Activated CD4-positive, alpha-beta T cell treated with anti-CD3 and anti-CD28 coated beads, Interleukin-2, amount 10 ng/mL, durations not matched to agents 7 days and 5 days (primary cell): ENCODE measurements at places on chromosomes 7 and 10. TPM values are rescaled to one million over a fixed set of nuclear protein-coding genes. Genes with fewer than 3 reads are reported as not detected.

- H3K27ac ChIP-seq = no peak overlapping the region
- no peaks in the 10 kb centered on the region for H3K27me3 ChIP-seq
- peak; percentile 70 for DNase-seq
- no peak overlapping the region for H3K4me3 ChIP-seq
Observed at GRCh38 chr7:111735661-111736551, 173.6 kb upstream of the IMMP2L start.

- H3K27ac ChIP-seq = no peak overlapping the region
- no peaks in the 10 kb centered on the region for H3K36me3 ChIP-seq
- H3K4me3 ChIP-seq = no peak overlapping the region
- peaks cover 41% of the 10 kb centered on the region for H3K27me3 ChIP-seq
- H3K4me1 ChIP-seq = no peaks in the 10 kb centered on the region
Observed at GRCh38 chr10:27664461-27664860, 81.2 kb downstream of the MKX start.

- peaks cover 10% of the 10 kb centered on the region for H3K36me3 ChIP-seq
- H3K27ac ChIP-seq = no peak overlapping the region
- no peak for DNase-seq
- no peak overlapping the region for H3K4me3 ChIP-seq
- no peaks in the 10 kb centered on the region for H3K27me3 ChIP-seq
Observed at GRCh38 chr7:92460510-92460909, 13.2 kb downstream of the GATAD1 start.

DNA sequence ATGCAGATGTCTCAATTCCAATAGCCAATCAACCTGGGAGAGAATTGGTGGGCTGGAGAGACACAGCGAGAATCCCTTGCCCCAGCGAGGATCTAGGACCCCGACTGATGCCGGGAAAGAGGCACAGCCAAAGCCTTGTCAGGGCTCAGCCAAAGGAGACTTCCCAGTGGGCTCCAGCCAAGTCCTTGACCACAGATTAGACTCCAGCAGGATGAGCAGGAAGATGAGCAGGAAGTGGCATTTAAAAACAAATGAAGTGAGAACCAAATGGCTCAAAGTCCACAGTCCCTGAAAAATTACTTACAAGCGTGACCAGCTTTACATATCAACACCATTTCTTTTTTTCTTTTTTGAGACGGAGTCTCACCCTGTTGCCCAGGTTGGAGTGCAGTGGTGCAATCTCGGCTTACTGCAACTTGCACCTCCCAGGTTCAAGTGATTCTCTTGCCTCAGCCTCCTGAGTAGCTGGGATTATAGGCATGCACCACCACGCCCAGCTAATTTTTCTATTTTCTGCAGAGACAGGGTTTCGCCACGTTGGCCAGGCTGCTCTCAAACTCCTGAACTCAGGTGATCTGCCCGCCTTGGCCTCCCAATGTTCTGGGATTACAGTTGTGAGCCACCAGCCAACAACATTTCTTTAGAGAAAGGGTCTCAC is 40.2 kb downstream of the CTBP2 start:
- H3K27ac ChIP-seq = no peak overlapping the region
- DNase-seq = no peak
- H3K4me1 ChIP-seq = no peaks in the 10 kb centered on the region

DNA sequence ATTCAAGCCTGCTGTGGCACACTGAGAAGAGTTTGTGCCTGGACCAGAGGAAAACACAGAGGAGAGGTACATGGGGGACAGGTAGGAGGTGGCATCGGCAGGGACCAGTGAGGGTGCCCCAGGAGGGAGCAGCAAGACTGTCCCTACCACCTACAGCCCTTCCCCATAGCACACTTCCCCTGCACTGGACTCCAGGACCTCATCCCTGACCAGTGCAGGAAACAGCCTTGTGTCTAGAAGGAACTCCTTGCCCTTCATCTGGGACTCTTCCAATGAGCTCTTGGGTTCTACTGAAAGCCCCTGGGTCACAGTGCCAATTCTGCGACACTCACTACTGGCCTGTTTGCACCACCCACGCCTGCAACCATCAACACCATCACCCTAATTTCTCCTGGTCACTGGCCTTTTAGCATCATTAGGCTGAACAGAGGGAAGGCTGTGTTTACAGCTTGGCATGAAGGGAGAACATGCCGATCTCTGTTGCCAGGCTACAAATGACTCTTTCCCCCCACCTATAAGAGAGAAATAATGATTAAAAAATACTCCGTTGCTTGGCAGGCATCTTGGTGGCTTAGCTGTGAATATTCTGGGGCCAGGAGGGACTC is 371.9 kb upstream of the ZMIZ1 start:
- H3K4me1 ChIP-seq = peaks cover 2% of the 10 kb centered on the region
- H3K27ac ChIP-seq = no peak overlapping the region
- DNase-seq = no peak

TAX1BP1 gene
- total RNA-seq = 65.1 TPM

ITGA8 gene
- not detected for total RNA-seq
